ENCODE measurements at places on chromosomes 5 and 9.

DNA sequence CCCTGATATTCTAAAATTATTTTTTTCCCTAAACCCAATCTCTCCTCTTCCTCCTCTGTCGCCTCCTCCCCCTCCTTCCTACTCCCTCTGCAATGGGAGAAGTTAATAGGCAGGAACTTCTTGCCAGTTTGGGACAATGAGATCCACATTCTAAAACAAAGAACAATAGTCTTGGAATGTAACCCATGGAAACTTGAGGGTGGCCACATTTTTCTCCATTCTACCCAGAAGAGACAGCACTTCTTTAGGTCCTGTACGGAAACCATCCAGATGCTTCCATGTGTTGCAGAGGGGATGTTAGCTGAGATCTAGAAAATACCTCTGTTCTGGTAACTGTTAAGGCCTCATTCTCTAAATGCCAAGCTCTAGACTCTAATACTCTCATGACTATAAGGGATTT, 10.0 kb downstream of the SPARC start:
- DNase-seq = no peak

- DNase-seq = no peak
Measured at GRCh38 chr5:66633754-66634153, 37.6 kb downstream of the MAST4 start.

DNA sequence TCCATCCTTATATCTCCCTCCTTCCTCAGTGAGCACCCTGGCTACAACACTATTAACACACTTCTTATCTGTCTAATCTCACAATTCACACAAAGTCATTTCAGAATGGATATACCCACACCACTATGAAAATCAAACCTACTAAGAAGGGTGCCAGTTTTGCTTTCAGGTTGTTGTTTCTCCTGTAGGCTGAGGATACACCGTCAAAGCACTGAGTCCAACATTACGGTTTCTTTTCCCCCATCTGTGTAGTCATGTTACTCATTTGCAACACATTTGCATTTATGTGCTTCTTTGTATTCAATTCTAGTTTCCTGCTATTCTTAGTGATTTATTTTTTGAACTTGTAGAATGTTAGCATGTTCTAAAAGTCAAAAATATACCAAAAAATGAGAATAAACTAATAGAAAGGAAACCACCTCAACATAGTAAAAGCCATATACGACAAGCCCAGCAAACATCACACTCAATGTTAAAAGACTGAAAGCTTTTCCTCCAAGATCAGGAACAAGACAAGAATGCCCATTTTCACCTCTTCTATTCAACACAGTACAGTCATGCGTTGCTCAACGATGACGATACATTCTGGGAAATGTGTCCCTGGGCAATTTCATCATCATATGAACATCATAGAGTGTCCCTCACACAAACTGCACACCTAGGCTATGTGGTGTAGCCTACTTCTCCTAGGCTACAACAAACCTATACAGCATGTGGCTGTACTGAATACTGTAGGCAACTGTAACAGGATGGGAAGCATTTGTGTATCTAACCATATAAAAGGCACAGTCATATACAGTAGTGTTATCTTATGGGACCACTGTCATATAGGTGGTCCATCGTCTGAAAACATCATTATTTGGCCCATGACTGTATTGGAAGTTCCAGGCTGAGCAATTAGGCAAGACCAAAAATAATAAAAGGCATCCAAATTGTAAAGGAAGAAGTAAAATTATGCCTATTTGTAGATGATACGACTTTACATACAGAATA, 6.3 kb downstream of the ROR2 start:
- no peak for DNase-seq

DNA sequence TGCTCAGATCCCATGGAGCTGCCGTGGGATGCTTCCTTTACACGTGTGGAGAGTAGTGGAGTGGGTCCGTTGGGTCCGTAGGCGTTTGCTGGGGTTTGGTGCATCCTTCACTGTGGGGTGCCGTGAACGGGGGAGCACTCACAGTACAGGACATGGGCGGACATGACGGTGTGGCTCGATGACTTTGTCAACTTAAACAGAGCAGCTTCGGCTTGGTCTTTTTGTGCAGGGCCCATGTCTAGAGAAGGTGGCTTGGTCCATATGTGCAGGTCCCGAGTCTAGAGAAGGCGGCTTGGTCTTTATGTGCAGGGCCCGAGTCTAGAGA, 26.4 kb upstream of the EXOC3 start:
- no peak for DNase-seq

GRCh38 chr9:96122282-96122681, 179.7 kb downstream of the HSD17B3 start:
- DNase-seq = no peak

DNA sequence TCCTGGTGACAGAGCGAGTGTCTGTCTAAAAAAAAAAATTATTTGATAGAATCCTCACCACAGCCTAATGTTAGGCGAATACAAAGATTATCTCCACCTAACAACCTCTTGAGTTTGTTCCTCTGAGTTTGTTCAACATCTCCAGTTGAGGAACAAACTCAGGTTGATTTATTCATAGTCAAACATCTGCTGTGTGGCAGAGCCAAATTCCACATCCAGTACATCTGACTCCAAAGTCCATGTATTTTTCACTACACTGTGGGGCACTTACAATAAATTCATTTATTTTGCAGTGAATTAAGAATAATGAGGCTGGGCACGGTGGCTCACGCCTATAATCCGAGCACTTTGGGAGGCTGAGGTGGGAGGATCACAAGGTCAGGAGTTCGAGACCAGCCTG, 53.3 kb downstream of the KIF24 start:
- no peak for DNase-seq

DNA sequence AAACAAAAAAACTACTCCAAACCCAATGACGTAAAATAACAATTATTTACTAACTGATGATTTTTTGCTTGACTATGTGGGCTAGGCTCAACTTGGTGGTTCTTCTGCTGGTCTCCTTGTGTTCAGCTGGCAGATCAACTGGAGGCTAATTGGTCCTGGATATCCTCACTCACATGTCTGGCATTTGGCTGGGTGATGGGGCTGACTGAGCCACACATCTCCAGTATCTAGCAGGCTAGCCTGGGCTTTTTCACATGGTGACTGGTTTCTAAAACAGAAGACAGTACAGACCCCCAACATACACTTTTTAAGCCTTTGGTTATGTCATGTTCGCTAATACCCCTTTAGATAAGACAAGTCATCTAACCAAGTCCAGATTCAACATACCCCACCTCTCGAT, 104.7 kb upstream of the PRRC1 start:
- no peak for DNase-seq

DNA sequence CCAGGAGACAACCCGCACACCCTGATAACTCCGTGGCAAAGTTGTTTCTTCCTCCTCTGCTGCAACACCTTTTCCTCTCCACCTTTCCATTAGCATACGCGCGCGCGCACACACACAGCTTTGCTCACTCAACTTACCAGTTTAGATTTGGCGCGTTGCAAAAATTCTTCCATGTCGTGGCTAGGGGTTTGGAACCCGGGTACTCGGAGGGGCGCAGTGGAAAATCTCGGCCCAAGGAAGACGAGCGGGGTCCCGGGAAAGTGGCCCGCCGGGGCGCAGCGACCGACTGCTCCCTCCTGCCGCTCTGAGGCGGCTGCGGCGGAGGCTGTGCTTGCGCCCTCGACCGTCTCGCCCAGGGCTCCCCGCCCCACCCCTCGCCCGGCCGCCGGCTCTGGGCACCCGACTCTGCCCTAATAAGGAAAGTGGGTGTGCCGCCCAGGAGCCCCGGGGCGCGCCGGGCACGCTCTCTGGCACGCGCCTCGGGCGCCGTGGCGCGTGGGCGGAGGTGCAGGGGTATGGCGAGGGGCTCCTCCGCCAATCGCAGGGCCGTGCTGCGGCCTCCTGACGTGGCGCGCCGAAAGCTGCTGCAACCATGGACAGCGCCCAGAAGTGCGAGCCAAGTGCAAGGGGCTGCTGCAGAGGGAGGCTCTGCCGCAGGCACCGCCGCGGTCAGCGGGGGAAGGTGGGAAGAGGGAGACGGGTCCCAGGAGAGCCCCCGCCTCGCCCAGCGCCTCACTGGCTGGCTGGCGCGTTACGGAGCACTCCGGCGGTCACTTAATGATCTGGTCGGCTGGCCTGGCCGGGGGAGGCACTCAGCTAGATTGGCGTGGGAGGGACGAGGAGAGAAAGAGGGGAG, at the start of gene PRUNE2:
Gene PRUNE2 (minus strand): TSS at position 324 of the 856 bp plus-strand sequence. CDS start 151 bp downstream, at position 173.
- no peak for DNase-seq
